GM19239 (cell line): ENCODE measurements at places on chromosomes 6 and 20.

DNA sequence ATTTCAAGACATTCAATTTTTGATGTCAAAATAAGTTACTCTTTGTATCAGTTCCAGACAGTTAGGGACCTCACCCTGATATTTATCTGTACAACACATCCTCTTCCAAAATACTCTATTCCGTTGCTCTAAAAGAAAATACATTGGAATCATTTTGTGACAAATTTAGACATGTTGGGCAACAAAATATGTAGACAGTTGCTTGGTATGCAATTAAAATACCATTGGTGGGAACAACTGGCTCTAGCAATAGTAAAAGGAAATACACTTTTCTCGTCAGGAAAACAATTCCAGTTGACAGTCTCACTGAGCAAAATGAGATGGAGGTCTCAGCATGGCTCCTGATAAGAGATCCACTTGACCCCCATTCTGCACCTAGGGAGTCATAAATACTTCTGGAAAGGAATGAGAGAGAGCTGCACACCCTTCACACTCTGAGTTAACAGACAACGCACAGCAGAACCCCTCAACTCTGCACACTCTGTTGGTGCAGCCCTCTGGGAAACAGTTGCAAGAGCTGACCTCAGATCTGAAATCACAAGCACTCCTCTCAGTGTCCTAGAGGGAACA lies 171.3 kb upstream of the NT5E start:
- DNase-seq, result no peak

GRCh38 chr6:42100029-42100901 lies 42.2 kb downstream of the C6orf132 start:
- no peak for DNase-seq

DNA sequence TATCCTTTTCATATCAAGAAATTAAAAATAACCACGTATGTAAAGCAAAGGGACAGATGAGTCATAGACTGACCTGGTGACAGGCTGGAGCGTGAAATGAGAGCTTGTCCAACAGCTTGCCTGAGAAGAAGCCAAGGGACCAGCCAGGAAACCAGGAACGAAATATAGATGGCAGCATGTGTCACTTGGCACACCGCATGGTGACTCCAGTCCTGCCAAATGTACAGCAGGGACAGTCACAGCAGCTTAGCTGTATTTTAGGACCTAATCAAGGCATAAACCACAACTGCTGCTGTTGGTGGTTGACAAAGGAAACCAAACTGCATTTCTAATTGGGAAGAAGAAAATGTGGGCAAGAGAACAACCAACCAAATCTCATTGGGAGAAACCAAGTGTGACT lies 755.0 kb downstream of the TFAP2A start:
- no peak for DNase-seq

- no peak for DNase-seq
Observed at GRCh38 chr6:144488590-144488989, 203.5 kb downstream of the UTRN start.

- no peak for DNase-seq
Observed at GRCh38 chr6:71513036-71513435, 224.4 kb downstream of the OGFRL1 start.

DNA sequence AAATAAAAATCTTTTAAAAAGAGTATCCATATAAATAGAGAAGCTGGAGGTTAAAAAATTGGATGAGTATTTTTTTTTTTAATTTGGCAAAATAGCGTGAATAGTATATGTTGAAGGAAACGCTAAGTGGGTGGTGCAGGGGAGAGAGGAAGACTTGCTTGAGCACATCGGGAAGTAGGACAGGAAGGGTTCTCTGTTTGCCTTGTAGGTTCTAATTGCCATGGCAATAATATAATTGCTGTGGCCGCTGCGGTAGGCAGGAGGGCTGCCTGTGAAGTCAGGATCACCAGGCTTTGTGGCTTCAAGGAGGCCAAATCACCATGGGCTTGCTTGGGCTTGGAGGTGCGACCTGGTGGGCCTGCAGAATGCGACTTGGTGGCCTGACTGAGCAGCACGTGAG lies 35.1 kb downstream of the IGF2R start:
- DNase-seq, result no peak

DNA sequence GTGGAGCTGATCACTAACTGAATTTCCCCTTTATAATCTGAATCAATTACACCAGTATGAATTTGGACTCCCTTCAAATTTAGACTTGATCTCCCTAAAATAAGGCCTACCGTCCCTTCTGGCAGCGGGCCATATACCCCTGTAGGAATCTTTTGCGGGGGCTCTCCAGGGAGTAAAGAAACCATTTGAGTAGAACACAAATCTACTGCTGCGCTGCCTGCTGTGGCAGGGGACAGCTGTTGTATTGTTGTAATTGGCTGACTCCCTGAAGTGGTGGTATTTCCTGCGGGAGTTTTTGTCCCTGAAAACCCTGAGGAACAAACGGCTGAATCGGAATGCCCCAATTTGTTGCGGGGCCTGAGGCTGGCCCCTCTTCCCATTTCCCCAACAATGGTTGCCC lies 16.0 kb upstream of the PTCRA start:
- DNase-seq, result no peak

DNA sequence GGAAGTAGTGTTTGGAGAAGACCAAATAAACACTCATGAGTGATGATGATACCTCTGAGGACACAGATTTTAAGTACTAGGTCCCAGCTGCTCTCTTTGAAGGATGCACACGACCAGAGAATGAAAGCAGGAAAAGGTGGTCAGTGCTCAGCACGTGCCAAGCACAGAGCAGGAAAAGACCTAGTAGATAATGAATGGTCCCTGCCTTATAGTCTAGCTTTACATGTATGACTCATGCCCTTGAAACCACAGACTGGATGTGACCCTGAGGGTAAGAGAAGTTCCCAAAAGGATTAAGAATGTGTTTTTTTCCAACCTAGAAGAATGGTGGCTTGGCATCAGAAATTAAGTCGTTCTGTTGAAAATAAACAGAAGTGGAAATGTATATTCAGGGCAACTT lies 2.8 kb upstream of the MC3R start:
- DNase-seq, result no peak

GRCh38 chr6:170347091-170347490 lies 40.5 kb downstream of the FAM120B start:
- peak; percentile 15 for DNase-seq

DNA sequence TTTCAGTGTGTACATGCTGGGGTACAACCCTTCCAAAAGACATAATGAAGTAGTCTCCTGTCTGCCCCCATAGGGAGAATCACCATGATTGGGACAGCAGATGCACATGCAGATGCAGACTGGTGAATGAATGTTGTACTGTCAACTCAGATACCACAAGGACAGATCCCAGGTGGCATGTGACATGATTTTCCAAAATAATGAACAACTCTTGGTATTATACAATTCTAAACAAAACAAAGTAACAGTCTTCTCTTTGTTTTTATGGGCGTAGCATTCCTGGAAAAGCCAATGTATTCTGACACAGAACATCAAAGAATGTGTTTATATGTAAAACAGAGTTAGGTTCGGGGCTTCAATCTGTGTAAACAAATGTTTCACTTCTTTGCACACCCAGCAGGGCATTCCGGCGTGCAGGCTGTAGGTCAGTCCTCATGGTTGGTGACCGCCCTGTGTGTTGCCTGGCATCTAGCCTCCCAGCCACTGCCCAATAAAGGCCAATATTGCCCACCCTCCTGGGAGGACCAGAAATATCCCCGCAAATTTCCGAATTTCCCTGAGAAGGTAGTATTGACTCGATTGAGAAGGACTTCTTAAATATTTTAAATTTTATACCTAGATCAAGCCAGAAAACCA lies 127.7 kb downstream of the KLHL32 start:
- no peak for DNase-seq

- DNase-seq, result no peak
Observed at GRCh38 chr20:2178318-2179232, 76.9 kb downstream of the STK35 start.
